ENCODE measurements at places on chromosomes 4 and X.

DNA sequence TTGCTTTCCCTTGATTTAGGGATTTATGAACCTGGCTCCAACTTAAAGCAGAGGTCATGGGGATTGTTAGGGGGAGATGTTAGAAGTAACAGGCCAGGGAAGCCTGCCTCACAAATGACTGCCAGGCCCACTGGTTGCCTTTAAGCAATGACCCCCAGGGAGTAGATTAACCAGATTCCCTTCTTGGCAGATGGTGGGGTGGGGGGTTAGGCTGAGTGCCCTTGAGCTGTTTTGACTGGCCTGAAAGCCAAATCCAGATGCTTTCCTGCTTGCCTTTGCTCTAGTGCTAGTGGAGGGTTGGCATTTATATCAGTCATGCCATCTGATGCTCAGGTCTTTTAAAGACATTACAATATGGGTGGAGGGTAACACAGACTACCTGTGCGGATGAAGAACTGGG lies 128.1 kb downstream of the TMEM164 start:
- no peak for DNase-seq

DNA sequence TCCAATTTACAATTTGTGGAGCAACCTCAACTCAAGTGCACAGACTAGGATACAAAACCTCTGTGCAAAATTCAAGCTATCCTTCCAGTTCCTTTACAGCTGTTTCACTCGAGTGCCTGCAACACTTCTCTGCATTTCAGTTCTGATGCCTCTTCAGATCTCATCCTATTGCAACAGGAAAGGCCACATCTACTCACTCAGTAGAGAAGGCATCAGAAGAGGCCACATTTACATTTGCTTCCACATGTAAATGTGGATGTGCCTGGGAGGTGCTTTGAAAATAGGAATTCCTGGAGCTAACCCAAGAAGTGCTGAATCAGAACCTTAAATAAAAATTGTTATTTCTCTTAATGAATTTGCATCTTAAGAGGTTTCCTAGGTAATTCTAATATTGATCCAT lies 45.8 kb upstream of the SERTM2 start:
- DNase-seq = no peak

DNA sequence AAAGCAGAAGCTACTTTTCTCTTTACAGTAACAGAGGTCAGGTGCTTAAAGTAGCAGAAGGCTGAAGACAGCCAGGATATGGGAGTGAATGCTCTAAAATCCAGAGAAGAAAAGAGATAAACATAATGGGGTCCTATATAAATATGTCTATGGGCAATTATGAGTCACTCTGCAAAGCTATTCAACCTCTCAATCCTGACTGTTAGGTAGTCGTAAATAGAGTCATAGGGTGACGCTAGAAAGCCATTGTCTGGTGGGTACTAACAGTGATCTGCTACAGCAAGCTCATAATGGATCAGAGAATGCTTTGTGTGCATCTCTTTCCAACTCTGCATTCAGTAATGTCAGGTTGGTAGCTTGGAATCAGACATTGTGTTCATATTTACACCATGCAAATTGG lies 53.5 kb upstream of the PDE5A start:
- DNase-seq = no peak

GRCh38 chr4:41281038-41281634 lies 24.4 kb downstream of the UCHL1 start:
- peak; percentile 6 for DNase-seq

DNA sequence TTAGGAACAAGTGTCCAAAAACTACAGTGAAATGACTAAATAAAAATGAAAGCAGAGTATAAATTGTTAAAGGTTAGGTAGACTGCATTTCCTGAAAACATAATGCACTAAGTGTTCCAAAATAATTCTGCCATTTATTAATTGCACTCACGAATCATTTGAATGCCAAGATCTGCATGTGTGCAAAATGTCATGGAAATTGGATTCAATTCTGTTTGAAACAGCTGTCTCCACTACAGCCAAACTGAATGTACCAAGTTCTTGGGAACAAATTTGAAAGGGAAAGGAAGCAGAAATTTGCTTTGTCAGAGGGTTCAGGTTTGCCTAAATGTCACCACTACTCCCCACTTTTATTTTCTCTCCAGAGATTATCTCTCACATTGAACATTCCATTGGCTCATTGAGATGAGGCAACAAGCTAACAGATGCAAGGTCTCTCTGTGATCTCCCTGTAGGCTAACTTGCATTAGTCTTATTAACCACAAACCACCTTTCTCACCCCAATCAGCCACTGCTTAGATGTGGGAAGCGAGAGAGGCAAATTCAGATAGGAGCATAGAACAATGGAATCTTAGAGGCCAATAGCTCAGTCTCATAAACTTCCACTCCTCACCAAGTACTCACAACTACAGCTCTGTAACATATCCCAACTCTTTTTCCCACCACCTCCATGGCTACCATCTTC lies 226.6 kb downstream of the KDR start:
- DNase-seq = no peak

- no peak for DNase-seq
Observed at GRCh38 chr4:8391972-8392371, 48.6 kb downstream of the ACOX3 start.
